ENCODE measurements at places on chromosomes 3 and 15.

GRCh38 chr3:118991775-118992174 is 42.9 kb downstream of the IGSF11 start:
- DNase-seq, result no peak

GRCh38 chr15:84112025-84112424 is 123.5 kb upstream of the GOLGA6L4 start:
- DNase-seq, result no peak

GRCh38 chr3:72657666-72658065 is 190.6 kb downstream of the SHQ1 start:
- DNase-seq, result peak; percentile 13

DNA sequence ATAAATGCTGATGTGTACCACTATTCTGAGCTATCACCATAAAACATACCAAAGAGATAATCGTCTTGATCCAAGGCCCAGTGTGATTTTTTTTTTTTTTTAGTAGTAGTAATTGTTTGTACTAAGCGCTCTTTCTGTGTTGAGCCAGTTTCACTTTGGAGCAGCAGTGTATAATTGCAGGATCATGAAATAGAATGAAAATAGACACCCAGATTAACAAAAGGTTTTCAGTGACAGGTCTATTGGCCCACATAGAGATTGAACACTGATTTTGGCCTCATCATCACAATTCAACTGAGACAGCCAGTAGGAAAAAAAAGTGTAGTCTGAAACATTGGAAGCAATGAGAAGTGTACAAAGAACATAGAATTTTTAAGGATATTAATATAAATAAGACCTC is 749.8 kb downstream of the NAALADL2 start:
- no peak for DNase-seq

- no peak for DNase-seq
Measured at GRCh38 chr3:6821411-6821810, 39.5 kb upstream of the GRM7 start.

DNA sequence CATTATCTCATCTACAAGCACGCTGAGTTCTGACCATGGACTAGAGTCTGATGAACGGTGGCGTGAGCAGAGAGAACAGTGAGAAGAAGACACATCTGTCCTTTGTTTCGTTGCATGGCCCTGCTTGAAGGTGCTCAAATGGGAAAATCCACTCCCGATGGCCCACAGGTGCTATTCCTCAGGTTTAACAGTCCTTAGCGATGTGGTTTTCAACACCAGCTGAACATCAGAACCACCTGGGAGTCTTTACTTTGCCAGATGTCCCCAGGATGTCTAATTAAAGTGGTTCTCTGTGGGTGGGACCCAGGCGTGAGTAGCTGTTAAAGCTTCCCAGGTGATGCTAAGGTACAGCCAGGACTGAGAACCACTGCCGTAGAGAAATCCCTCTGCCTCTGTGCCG is 13.0 kb downstream of the ADAMTS17 start:
- DNase-seq, result no peak

DNA sequence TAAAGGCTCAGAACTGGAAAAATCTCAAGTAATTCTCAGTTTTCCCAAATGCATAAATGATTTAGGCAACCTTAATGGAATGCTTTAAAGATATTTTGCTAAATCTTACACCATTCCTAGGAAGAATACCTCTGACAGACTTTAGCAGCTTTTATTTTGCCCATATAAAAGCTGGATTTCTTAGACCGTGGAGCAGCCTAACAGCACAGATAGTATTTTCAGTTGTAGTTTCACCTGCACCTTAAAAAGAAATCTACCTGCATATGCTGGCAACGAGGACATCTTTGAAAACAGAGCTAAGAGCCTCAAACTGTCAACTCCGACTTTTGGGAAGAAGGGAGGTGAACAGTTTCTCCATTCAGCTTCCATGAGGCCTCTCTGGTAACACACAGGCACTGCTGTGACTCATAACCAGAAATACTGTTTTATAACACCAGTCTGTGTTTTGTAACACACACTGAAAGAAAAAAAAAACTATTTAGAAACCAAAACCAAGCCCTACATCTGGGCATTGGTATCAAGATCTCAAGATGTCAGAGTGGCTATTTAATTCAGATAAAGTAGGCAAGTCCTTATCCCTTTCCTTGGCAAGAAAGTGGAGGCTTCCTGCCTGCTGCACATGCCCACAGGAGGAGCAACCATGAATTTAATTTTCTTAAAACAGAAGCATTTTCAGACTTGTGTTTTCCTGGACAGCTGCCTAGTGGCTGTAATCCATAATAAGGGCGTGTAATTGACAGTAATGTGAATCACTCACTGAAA is 181.5 kb upstream of the ICE2 start:
- no peak for DNase-seq

DNA sequence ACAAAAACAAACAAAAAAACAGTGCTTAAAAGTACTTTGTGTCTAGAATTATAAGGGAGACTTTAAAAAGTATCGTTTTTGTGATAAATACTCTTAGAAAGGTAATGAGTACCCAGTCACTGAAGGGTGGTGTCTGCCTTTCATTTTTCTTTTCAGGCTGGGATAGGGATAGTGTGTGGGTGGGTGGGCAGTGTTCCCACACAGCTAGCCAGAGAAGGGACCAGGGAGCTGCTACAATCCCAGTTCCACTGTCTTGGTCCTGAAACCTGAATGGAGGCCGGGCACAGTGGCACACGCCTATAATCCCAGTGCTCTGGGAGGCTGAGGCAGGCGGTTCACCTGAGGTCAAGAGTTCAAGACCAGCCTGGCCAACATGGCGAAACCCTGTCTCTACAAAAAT is 2.1 kb downstream of the GK5 start:
- DNase-seq, result no peak

DNA sequence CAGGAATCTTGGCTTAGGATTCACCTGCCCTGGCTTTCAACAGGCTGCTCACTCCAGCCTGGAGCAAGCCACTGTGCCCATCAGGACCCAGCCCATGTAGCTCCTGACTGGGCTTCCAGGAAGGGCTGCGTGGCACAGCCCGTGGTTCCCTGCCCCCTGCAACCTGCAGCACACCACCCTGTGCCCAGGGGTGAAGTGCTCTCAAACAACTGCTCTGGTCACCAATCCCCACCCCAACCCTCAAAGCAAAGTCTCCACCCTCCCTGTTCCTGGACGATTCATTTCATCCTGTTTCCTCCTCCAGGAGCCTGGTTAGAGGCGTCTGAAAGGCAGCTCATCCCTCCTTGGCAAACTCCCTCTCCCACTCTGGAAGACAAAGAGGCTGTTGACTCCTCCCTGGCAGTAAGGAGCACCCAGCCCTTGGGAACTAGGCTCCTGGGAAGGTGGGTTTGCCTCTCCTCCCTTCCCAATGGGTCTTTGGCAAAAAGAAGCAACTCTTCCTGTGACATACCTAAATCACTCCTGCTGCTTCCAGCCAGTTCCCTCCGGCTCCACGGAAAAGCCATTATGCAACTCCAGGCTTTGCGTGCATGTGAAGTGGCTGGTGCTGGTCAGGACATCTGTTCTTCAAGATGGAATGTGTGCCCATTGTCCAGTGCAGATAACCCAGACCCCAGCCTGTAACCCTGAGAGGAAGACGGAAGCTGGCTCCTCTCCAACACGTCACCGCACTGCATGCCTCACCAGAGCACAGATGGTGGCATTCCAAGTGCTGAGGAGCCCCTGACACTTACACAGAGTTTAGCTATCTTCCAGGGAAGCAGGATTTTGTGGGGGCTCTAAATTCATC is 29.1 kb upstream of the VIPR1 start:
- DNase-seq, result no peak

DNA sequence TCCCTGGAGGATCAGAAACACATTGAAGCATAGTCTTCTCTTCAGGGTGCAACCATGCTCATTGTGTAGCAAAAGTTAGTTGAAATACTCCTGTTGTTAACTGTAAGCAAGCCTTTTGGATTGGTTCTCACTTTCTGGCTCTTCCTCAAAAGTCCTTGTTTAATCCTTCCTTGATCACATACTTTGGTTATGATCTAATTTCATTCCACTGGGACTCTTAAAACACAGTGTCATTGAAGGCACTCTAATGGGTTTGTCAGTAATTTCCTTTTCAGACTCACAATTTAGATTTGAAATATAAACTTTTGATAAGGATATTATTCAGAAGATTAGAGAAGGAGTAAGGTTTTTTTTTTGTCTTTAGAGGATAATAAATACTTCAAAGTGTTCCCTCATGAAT is 451.7 kb upstream of the SGO1 start:
- DNase-seq, result no peak

GRCh38 chr3:127171721-127172120 is 21.2 kb upstream of the PRR23E start:
- DNase-seq, result no peak

GRCh38 chr3:66644549-66644948 is 143.7 kb upstream of the LRIG1 start:
- DNase-seq, result no peak

DNA sequence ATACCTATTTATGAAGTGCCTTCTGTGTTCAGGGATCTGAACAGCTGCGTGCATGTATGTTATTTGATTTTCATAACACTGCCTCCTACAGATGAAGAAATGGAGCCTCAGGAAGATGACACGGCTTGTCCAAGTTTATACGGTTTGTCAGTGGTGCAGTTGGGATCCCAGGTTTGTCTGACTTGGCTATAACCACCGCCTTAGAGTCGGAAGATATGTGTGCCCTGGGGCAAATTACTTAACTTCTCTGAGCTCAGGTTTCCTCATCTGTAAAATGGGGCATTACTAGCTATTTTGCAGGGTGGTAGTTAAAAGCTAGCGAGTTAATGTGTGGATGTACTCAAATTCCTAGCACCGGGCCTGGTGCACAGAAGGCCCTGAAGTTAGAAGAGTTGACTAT is 54.1 kb upstream of the ANP32A start:
- DNase-seq, result no peak

- no peak for DNase-seq
Measured at GRCh38 chr3:113234688-113235260, 23.4 kb downstream of the BOC start.

GRCh38 chr3:11290743-11291680 is 18.8 kb downstream of the ATG7 start:
- no peak for DNase-seq

- no peak for DNase-seq
Measured at GRCh38 chr3:42264399-42265058, 1.5 kb downstream of the CCK start.

DNA sequence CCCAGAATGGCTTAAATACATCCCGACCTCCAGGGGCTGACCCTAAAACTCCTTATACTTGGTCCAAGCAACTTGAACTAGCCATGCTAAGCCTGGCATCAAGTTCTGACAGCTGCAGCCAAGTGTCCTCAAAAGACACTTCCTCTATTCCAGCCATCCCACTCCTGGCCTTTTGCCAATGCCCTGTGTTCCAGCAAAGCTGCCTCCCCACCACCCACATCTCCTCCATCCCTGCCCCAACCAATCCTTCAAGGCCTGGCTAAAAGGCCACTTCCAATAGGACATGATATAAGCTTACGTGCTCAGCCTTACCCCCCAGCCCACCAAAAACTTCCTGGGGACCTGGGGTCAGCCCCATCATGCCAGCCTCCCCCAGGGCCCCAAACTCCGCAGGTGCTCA is 40.9 kb downstream of the SEMA3G start:
- no peak for DNase-seq

GRCh38 chr3:109702252-109702651 is 364.9 kb upstream of the DPPA4 start:
- no peak for DNase-seq

DNA sequence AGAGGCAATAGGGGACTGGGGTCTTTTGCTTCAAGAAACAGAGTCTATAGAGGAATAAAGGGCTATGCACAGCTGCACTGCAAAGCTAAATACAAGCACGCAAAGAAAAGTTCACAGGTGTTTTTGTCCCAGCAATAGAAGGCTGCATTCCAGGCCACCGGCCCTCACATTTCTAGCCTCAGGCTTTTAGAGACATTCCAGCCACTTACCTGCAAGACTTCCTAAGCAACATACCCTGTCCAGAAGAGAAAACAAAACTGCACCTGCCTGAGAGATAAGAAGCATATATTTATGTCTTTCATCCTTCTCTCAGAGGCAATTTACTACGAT is 220.5 kb downstream of the OPA1 start:
- no peak for DNase-seq

GRCh38 chr3:16474920-16475319 is 38.6 kb downstream of the RFTN1 start:
- DNase-seq, result no peak

GRCh38 chr3:99943931-99944761 is 126.5 kb downstream of the CMSS1 start:
- no peak for DNase-seq

DNA sequence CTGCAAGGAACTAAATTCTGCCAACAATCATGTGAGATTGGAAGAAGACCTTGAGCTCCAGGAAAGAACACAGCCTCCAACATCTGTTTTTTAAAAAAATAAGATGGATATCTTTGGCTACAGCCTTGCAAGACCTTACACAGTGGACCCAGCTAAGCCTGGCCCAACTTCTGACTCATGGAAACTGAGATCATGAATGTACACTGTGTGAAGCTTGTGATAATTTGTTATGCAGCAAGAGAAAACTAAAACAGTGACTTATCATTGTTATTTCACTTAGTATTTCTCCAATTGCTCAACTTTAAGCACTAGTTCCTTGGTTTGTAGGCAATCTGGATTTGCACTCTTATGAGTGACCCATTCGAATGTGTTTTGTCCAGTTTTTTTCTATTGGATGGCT is 29.3 kb downstream of the SHQ1 start:
- DNase-seq, result no peak

DNA sequence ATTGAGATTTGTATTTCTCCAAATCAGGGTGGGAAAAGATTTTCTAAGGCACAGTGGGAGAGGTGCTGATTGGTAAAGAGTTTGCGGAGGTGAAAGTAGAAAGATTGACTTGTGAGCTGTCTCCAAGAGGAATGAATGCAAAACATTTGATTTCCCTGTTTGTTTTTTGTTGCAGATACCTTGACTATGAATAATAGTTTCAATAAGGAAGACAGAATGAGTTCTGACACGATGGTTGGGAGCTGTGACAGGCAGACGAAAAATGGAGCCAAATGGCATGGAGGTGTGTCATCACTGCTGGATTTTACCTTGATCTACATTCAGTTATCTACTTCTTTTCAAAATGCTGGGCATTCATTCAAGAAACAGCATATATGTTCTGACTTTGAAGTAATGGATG is 145.1 kb downstream of the NFKBIZ start:
- no peak for DNase-seq

DNA sequence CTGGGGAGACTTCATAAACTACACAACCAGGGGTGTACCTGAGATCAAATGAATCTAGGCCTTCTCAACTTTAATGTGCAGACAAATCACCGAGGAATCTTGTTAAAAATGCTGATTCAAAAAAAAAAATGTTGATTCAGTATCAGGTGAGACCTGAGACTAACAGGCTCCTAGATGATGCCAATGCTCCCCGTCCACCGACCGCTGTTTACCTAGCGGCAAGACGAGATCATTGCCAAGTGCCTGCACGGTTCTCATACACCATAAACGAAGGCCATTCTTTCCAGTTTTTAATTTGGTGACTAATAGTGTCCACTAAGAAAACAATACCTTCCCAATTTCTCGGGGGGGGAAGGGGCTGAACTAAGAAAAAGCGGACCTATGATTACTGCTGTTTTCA is 2.5 kb upstream of the FSIP1 start:
- no peak for DNase-seq

- DNase-seq, result no peak
Measured at GRCh38 chr15:49115062-49115461, 40.3 kb downstream of the COPS2 start.
